ENCODE measurements at places on chromosomes 2 and 18. TPM values are rescaled to one million over a fixed set of nuclear protein-coding genes. Genes with fewer than 3 reads are reported as not detected.

GRCh38 chr2:3405307-3405706 lies 25.8 kb downstream of the TRAPPC12 start:
- DNase-seq = no peak

- DNase-seq = no peak
Observed at GRCh38 chr2:30527411-30527810, 80.4 kb downstream of the LCLAT1 start.

DNA sequence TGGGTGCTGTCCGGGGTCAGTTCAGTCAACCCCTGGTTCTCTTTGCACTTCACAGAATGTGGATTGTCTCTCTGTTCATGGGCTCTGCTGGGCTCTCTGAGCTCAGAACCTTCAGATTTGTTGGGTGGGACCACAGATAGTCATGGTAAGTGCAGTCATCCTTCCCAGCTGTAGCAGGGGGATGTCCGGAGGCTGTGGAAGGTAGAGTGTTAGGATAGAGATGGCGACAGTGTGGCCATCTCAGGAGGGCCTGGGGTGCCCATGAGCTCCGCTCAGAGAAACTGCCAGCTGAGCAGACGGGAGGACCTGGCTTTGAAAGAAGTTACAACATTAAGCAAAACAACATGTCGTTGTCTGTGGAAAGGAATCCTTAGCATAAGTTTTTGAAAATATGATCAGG lies 149.8 kb downstream of the FAM210A start:
- no peak for DNase-seq

DNA sequence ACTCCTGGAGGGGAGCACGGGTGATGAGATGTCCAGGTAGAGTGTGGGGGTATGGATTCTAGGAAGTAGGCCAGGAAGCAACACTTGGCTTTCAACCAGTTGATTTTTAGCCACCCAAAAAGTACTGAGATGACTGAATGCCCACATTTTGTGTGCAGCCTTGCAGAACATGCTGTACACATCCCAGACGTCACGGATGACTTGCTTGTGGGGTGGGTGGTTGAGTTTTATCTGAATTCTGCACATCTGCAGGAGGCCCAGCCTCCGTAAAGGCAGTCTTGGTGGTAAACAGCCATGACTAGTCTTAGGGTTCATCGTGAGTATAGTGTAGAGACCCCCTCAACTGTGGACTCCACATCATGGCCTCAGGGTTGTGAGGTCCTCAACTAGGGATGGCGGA lies 53.3 kb upstream of the CCDC195 start:
- no peak for DNase-seq

- no peak for DNase-seq
Observed at GRCh38 chr18:23263551-23264235, 128.4 kb downstream of the CABLES1 start.

GRCh38 chr2:105517814-105518705 lies 119.2 kb upstream of the FHL2 start:
- peak; percentile 30 for DNase-seq

DNA sequence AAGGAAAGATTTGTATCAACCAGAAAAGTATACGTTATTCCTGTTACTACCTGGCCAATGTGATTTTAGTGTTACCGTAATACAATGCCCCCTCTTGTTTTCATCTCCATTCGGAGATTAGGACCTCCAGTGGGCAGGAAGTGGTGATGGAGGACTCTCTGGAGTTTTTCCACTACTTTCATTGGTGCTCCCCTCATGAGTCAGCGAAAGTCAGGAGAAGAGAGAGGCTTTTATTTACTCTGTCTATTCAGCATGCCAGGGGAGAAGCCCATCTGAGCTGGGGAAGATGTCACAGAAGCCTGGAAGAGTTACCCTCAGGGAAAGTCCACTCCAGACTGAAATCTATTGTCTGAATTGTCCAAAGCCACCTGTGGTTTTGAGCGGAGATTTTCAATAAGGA lies 88.2 kb upstream of the THUMPD2 start:
- DNase-seq = no peak

The COLEC12 gene
- 19.3 TPM for total RNA-seq

The ASB18 gene
- not detected for total RNA-seq

The NFATC1 gene
- 27.6 TPM for total RNA-seq

Measured in thoracic aorta (tissue), 2 donors.